ENCODE measurements at places on chromosomes 7 and 10.

- DNase-seq: no peak
Measured at GRCh38 chr10:113056441-113057021, 106.5 kb downstream of the TCF7L2 start.

- DNase-seq: no peak
Measured at GRCh38 chr10:96747734-96748550, 27.6 kb upstream of the PIK3AP1 start.

- DNase-seq: no peak
Measured at GRCh38 chr10:98666276-98666675, 219.5 kb upstream of the HPS1 start.

DNA sequence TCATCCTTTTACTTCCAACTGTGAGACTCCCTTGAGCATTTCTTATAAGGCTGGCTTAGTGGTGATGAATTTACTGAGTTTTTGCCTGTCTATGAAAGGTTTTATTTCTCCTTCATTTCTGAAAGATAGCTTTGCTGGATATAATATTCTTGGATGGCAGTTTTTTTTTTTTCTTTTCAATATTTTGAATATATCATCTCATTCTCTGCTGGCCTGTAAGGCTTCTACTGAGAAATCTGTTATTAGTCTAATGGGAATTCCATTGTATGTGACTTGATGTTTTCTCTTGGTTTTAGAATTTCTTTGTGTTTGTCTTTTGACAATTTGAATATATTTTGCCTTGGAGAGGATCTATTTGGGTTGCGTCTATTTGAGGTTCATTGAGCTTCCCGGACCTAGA lies 22.4 kb downstream of the PHTF2 start:
- DNase-seq: no peak

DNA sequence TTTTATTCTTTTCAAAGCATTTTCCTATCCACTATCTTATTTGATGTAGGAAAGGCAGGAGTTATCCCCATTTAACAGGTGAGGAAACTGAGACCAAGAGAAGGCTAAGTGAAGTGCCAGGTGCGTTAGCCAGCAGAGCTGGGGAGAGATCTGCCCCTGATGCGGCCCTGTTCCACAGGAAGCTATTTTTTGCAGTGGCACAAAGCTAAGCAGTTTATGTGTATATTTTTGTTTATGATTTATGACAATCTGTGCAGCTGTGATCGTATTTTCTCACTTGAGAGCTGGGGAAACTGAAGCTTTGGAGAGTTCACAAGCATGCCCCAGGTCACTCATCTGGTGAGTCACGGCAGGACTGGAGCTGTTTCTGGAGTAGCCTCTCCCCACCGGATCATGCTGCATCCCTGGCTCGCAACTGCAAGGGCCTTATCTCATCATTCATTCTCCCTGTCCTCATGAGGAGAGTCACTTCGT lies 38.8 kb downstream of the SLC29A3 start:
- no peak for DNase-seq

DNA sequence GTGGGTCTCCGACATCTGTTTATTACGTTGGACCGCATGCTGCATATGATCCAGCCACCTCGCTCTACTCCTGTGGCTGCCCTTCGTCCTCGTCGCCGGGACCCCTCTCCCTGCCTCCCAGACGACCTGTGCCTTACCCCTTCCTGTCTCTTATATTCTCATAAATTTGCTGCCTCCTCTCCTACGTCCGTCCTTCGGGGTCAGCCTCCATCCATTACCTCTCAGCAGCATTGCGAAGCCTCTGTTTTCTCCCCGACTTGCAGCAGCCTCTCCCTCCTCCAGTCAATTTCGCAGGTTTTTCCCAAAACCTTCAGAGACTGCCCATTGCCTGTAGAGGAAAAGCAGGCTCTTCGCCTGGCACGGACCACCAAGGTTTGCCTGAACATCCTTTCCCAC lies 39.4 kb upstream of the LEP start:
- DNase-seq: no peak

DNA sequence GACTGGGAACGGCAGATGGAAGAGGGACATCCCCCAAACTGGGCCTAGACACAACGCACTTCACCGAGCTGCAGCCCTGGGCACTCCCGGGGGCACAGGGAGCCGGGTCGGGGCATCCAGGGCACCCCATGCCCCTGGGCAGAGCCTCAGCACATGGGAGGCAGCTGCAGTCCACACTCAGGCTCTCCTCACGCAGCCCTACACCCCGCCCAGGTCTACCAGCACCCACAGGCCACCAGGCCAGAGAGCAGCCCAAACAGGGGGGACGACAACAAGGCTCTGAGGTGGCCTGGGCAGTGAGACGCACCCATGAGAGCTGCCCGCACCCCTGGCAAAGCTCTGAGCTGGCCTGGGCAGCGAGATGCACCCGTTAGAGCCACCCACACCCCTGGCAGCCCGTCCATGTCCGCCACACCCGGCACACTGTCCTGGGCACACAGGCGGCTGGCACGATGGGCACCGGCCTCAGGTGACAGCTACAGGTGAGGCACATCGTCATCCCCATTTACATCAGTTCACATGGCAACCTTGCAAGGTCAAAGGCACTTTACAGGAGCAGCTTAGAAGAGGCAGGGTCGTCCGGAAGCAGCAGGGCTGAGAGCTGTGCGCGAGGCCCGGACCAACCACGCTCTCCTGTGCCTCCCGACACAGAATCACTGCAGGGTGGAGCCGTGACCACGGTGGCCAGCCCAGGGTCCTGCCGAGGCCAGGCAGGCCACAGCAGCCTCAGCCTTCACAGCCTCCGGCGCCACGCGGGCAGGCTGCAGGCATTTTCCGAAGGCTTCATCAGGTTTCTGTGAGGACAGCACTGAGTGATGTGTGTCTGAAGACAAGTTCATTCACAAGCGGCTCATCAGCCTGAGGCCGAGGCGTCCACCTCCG lies 228.6 kb downstream of the MAD1L1 start:
- DNase-seq: no peak

DNA sequence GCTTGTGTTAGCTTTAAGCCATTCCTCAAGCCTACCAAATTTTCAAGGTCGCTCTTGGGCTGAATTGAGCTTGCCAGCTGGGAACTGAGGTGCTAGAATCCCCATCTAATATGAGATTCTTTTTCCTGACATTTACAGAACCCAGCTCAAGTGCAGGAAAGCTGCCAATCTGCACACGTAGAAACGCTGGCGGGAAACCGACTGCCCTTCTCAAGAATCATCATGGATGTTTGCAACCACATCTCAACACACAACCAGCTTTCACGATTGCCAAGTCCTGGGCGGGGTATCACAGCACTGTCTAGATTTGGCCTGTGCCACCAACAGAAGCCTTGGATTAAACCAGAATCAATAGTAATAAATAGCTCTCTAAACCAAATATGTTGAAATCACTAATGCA lies 203.7 kb downstream of the DIP2C start:
- no peak for DNase-seq
